Activated CD4-positive, CD25-positive, alpha-beta regulatory T cell treated with anti-CD3 and anti-CD28 coated beads, Interleukin-2, amount 50 U/mL, for 16 hours (primary cell): ENCODE measurements at places on chromosomes 3 and 15.

- no peak for DNase-seq
These were observed 159.7 kb downstream of the MEX3B start for GRCh38 chr15:81886080-81886479.

- DNase-seq, result no peak
These were observed 217.4 kb upstream of the CD96 start for GRCh38 chr3:111324645-111325044.

DNA sequence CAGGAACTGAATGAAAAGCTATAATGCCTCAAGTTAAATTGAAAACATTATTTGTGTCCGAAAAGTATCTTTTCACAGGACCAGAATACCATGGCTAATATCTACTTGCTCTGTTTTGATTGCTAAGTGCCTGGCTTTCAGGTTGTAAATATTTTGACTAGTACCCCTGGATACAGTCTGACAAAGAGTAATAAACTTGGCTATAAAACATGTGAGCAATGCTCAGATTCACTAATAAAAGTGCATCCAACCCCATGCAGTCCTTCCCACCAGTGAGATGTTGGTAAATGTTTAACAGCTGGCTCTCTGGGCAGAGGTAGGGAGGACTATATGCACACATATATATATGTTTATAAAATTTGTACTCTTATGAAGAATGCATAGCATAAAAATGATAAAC, 281.8 kb upstream of the TGFBR2 start:
- no peak for DNase-seq

DNA sequence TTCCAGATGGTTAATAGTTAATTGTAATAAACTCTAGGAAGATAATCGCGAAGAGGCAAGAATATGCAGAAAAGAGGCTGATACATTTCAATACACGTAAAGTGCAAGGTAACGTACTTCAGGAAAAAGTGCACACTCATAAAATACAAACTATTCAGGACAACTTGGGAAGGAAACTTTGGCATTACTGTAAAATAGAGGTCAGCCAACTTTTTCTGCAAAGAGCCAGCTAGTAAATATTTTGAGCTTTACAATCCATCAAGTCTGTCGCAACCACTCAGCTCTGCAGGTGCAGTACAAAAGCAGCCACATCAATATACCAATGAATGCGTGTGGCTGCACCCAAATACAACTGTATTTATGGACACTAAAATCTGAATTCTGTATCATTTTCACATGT, 51.6 kb upstream of the THUMPD3 start:
- DNase-seq, result no peak

DNA sequence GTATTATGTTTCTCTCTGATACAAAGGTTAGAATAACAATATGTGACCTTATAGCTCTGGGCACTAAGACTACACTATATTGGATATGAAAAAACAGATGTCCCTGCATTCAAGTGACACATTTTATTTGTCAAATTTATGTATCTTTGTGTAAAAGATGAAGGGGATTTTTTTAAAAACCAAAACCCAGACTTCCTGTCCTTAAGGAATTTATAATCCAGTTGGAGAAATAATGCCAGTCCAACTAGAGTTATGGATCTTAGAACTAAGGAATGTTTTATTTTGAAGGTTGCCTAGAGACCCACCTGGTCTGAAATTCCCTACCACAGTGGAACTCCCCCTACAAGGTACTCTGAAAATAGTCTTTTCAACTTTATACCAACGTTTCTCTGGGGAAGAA, 33.3 kb upstream of the PIK3CB start:
- DNase-seq, result no peak

- no peak for DNase-seq
These were observed 490.0 kb downstream of the EDEM1 start for GRCh38 chr3:5677555-5677954.

DNA sequence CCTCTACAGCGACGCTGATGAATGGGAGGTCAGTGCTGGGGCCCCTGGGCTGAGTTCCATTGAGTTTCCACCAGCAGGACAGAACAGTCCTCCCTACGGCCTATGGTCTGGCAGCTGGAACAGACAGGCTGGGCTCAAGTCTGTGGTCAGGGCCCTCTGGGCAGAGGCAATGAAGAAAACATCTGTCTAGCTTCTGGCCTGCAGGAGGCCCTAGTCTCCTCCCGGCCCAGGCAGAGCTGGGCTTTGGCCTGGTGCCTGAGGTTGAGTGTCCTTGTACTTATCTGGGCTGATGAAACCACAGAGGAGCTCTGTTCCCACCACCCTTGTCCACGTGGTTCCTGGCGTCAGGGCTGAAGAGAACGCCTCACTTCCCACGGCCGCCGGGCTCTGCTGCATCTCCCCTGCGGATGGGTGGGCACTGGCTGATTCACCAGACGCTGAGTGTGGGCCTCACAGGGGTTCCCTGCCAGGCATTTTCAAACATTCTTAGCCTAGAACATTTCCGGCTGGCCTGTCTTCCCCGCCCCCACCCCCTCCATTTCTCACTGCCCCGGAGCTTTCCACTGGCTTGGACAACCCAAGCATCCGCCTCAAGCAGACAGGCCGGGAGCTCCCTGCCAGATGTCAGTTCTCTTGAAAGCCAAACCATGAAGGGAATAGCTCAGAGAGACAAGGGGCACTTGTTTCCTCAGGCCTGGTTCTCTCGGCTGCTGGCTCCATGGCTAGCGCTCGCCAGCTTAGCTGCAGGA, 20.3 kb downstream of the PPCDC start:
- no peak for DNase-seq

- DNase-seq, result no peak
These were observed 24.4 kb downstream of the TP63 start for GRCh38 chr3:189655617-189656016.

DNA sequence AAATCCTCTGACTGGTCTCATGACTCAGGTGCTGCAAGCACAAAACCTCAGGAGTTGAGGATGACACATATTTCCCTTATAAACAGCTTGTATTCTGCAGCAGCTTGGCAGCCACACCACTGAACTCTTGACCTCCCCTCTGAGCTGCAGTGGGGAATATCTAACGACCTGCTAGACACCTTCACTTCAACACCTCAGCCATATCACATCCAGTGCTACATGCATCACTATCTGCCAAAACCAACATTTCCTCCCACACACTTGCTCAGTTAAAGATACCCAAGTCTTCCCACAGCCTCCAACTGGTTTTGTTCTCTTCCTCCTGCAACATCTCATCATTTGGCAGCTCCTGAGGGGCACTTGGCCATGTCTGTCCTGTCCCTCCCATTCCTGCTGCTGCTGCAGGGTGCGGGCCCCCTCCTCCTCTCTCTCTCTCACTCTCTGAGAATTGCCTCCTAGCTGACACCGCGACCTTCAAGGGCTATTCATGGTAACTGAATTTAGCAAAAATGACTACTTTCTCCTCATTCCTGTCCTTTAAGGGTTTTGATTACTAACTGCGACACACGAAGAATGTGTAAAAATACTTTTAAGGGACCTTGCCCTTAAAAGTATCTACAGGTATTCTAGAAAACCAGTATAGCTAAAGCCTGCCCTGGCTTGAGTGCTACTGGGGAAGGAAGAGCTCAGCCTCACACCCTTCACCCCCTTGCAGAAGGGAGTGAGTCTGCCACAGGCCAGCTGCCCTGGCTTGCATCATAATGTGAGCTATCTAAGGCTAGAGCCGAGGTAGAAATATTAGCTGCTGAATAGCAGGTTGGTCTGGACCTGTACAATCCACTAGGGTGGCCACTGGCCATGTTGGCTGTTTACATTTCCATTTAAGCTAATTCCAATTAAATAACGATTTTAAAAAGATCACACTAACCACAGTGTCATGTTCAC, 5.0 kb upstream of the CCR9 start:
- DNase-seq, result no peak

- DNase-seq, result no peak
These were observed 25.3 kb upstream of the MFSD1 start for GRCh38 chr3:158776531-158776930.

GRCh38 chr3:51836606-51837005, 24.8 kb upstream of the IQCF2 start:
- DNase-seq, result no peak

DNA sequence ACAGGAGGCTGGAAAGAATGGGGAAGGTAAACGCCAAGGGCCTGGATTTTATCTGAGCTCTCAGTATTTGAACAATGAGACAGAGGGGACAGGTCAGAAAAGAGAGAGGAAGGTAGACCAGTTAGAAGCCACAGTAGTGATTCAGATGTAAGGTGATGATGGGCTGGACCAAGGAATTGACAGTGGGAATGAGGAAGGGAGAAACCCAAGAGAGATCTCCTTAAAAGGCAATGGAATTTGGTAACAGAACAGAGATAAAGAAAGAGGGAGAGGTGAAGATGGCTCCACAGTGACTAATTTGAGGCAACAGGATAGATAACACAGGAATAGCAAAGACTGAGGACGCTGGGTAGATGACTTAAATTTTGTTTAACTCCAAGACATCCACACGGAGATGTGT, 11.4 kb upstream of the HEG1 start:
- no peak for DNase-seq

DNA sequence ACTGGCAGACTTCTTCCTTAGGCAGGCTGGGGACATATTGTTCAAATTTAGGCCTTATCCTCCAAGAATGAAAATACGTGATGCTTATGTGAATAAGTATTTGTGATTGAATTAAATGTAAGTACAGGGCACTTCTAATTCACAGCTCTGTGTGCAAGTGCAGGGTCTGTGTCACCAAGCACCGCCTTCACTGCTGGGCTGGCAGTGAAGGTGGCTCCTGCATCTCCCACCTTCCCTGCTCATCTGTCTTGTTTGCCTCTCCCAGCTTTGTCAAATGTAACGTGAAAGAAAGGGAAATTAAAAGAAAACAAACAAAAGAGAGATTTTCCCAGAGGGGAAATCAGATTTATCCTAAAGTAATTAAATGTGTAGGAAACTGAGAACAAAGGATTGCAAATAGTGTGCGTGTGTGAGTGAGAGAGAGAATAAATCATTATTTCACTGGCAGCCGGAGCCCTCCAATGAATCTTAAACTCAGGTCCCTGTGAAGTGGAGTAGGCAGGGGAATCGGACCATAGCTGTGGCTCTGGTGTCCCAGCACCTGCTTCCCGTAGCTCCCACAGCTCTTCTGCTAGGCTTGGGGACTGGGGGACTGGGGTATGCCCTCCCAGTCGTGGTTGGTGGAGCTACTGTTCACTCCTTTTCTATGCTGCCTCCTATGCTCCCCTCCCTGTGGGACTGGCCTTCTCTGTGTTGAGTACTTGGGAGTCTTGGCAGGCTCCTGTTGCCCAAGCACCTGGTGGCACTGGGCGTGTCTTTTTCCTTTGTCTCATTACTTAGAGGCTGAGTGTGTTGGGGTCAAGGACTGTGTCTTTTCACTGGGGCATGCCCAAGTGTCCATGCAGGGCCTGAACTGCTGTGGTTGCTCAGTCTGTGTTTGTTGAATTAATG, 222.2 kb downstream of the EPHB1 start:
- DNase-seq, result no peak

- DNase-seq, result no peak
These were observed 82.8 kb downstream of the BCHE start for GRCh38 chr3:165754219-165755007.
